Erythroblast (primary cell): ENCODE measurements at places on chromosomes 12 and 14.
A peak's percentile ranks its signal among the peaks of the same experiment; 100 is the strongest.

- DNase-seq, result no peak
Measured at GRCh38 chr12:2456813-2457186, 338.0 kb upstream of the FKBP4 start.

DNA sequence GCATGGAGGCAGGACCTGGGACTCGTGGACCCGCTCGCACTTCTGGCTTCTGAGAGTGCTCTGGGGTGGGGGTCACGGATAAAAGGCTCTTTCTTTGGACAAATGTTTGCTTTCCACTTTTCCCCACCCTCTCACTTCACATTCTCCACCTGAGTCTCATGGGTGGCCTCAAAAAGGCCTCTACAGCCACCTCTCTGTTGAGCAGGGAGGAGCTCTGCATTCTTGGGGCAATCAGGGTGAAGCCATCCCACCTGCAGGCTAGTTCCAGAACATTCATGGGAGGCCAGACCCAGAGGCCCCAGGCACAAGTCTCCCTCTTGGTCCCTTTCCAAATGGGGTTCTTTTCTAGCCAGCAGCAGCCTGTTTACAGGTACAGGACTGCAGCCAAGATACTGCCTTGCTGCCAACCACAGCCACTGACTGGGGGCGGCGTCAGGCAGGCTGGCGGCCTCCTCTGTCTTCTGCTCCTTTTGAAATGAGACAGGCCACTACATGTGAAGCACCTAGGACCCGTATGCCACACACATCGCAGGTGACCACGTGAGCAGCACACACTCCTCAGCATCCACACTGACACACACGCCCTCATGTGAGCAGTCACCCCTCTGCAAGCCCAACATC, 18.2 kb upstream of the CEBPE start:
- no peak for DNase-seq

DNA sequence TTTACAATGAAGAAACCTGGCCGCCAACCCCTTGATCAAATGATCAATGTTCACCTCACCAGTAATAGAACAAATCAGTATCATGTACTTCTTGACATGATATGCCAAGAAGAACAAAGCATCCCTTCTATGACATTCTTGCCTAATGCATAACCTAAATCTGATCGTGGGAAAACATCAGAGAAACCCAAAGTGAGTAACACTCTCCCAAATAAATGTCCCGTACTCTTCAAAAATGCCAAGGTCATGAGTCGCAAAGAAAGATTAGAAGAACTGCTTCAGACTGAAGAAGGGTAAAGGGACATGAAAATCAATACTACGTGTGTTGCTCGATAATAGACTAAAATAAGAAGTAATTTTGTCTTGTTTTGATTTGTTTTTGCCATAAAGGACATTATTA, 11.4 kb upstream of the SLC25A3 start:
- DNase-seq, result no peak

DNA sequence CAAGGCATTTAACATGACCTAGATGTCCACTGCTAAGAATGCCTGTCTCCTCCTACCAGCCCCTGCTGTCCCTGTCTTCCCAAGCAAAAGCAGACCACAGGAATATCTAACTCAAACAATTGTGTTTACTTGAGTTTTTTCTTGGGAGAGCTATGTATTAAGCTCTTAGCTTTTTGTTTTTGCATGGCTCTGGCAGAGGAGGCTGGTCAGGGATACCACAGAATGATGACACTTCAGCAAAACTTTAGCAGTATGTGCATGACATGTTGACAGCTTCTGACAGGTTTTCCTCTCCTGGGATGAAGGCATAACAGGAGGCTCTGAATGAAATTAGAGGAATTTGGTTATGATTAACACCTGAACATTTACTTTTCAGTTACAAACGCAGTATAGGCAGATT, 6.9 kb downstream of the TMBIM6 start:
- no peak for DNase-seq

GRCh38 chr12:32609966-32610365, 69.1 kb upstream of the DNM1L start:
- DNase-seq, result no peak

DNA sequence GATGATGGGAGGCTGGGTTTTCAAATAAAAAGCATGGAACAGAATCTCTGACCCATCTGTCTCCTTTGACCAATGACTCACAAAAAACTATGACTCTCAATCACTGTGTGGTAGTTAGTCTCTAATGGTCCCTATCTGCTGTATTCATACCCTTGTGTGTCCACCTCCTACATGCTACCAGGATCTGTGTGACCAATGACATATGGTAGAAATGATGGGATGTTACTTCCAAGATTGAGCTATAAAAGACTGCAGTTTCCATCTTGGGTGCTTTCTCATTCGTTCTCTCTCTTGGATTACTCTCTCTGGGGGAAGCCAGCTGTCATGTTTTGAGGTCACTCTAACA, 144.7 kb upstream of the BTG1 start:
- DNase-seq, result no peak

GRCh38 chr12:20028033-20028432, 340.3 kb upstream of the PDE3A start:
- DNase-seq, result no peak

DNA sequence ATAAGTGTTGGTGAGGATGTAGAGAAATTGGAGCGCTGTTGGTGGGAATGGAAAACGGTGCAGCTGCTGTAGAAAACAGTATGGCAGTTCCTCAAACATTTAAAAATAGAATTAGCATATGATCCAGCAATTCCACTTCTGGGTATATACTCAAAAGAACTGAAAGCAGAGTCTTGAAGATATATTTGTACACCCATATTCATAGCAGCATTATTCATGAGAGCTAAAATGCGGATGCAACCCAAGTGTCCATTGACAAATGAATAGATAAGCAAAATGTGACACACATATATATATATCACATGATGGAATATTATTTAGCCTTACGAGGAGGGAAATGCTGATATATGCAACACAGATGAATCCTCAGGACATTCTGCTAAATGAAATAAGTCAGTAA, 84.7 kb upstream of the CEP83 start:
- DNase-seq, result no peak

DNA sequence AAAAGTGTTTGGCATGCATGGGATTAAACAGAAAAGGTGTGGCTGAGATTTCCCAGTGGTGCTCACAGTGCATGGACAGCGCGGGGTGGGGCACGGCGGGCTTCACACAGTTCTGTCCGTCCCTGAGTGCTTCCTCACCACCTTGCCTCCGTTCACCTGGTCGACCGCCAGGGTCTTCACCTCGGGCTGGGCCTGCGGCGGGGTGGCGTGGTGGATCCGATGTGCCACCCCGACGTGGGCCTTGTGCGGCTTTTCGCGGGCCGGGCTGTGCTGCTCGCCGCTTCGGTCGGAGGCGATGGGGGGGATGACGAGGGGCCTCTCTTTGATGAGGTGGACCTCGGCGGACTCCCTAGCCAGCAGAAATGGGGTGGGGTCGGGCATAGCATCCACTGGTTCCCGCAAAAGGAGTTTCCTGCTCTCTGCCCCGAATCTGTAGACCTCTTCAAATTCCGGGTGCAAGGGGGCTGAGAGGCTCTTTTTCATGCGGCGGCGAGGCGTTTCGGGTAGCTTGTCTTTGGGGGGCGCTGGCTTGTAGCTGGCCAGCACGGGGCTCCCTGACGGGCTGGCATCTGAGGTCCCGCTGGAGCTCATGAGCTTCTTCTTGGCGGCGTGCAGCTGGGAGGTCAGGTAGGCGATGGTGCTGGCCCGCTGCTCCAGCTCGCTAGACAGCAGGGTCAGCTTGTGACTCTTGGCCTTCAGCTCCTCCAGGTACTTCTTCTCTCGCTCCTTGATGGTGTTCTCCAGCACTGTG, 35.5 kb downstream of the CCDC92 start:
- DNase-seq, result no peak

DNA sequence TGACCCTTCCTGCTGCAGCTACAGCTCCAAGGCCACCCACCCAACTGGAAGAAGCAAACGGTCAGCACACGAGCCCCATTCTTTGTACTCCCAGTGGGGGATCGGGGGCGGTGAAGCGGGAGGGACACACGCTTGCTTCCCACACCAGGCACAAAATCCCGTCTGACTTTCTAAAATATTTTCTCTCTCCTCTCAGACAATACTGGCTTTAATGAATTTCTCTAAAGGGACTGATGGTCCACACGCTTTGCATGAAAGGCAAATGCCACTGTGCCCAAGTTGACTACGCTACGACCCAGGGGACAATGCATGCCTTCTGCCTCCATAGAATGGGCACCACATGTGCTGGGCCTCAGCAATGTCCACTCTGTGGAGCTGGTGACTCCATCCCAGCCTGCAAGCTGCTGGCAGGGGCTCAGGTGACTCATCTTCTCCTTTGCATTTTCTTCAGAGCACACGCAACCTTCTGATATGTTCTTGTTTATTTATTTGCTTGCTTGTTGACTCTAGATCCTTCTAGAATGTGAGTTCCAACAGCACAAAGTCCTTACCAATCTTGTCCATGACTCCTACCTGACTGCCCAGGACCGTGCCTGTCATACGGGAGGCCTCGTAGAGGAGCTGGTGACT, 15.6 kb downstream of the SYNE3 start:
- DNase-seq, result peak; percentile 43

GRCh38 chr12:56781726-56782125, 18.6 kb downstream of the HSD17B6 start:
- DNase-seq, result no peak

DNA sequence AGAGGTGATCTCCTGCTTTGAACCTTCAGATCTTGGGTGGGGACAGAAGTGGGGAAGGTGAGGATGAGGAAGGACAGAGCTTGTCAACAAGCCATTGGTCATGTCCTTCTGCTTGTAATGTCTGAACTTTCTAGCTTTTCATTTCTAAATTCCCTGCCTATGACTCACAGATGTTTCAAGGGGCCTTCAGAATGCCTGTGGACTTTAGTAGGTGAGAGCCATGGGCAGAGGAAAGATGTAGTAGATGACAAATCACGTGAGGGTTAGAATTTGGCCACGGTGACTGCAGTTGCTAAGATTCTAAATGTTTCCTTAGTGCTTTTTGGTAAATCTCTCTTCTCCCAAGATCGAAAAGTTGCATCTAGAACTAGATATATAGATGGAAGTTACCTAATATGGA, 18.7 kb upstream of the CREBL2 start:
- DNase-seq, result no peak
